ENCODE measurements at places on chromosomes 7 and 10.

DNA sequence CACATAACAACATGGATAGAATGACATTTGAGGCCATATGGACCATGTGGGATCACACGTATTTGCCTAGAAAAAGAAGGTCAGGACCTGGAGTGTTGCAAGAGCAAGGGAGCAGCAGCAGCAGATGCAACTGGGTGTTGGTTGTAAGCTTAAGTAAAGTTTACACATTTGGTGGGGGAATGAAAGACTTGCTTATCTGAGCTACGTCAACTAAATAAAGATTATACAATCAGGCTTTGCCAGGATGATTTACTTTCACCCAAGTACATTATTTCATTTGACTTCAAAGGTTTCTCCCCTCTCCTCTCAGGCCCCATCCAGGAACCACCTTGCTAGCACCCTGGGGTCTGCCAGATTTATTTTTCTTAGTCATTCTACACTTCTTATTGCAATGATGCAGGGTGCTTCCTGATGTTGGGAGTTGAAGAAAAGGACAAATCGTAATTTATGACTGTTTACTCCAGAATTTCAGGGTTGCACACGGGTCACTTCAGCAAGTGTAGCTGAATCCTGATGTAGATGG is 591.9 kb upstream of the IGFBP3 start:
- H3K27me3 ChIP-seq, result no peaks in the 10 kb centered on the region
- no peaks in the 10 kb centered on the region for H3K36me3 ChIP-seq
- H3K4me1 ChIP-seq, result no peaks in the 10 kb centered on the region
- no peak overlapping the region for H3K27ac ChIP-seq
- DNase-seq, result no peak

- no peaks in the 10 kb centered on the region for H3K36me3 ChIP-seq
- H3K4me1 ChIP-seq, result no peaks in the 10 kb centered on the region
- H3K4me3 ChIP-seq, result no peak overlapping the region
- H3K27me3 ChIP-seq, result no peaks in the 10 kb centered on the region
These were observed 15.8 kb downstream of the TSPAN12 start for GRCh38 chr7:120842121-120842621.

DNA sequence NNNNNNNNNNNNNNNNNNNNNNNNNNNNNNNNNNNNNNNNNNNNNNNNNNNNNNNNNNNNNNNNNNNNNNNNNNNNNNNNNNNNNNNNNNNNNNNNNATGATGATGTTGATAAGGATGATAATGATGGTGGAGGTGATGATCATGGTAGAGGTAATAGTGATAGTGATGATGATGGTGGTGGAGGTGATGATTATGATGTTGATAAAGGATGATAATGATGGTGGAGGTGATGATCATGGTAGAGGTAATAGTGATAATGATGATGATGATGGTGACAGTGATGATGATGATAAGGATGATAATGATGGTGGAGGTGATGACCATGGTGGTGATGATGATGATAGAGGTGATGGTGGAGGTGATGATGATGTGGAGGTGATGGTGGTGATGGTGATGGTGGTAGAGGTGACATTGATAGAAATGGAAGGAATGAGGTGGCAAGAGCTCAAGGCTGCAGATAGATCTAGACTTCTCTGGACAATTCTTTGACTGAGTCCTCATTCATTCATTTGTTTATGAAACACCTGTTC is 47.8 kb downstream of the FAM20C start:
- peak overlapping the region; percentile 2 for H3K27ac ChIP-seq
- H3K36me3 ChIP-seq, result no peaks in the 10 kb centered on the region
- no peaks in the 10 kb centered on the region for H3K27me3 ChIP-seq
- no peak overlapping the region for H3K4me3 ChIP-seq
- DNase-seq, result no peak

DNA sequence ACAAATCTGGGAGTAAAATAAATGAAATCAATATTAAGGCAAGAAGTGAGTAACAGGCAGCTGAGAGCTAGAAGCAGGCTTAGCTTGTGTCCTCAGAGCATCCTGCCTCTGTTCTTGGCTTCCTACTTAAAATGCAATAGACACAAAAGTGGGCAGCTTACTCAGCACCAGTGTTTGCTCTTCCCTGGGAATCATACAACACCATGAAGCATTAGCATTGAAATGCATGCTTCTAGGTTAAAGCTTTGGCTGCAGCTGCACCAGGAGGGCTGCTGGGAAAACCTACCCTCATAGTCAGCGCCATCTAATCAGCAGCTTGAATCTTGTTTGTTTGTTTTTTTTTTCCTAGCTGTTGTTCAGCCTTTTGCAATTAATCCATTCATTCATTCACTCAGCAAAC is 104.2 kb upstream of the VWC2 start:
- no peak for DNase-seq
- no peak overlapping the region for H3K27ac ChIP-seq
- no peaks in the 10 kb centered on the region for H3K36me3 ChIP-seq
- H3K4me1 ChIP-seq, result no peaks in the 10 kb centered on the region

DNA sequence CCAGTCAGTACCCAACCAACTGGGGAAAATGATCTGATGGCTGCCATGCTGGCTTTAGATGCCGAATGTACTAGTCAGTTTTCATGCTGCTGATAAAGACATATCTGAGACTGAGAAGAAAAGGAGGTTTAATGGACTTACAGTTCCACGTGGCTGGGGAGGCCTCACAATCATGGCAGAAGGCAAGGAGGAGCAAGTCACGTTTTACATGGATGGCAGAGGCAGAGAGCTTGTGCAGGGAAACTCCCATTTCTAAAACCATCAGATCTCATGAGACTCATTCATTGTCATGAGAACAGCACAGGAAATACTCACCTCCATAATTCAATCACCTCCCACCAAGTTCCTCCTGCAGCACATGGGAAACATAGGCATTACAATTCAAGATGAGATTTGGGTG is 508.9 kb upstream of the NRP1 start:
- no peaks in the 10 kb centered on the region for H3K36me3 ChIP-seq
- DNase-seq, result no peak
- no peaks in the 10 kb centered on the region for H3K4me1 ChIP-seq
- H3K4me3 ChIP-seq, result no peak overlapping the region
- H3K27ac ChIP-seq, result no peak overlapping the region
- no peaks in the 10 kb centered on the region for H3K27me3 ChIP-seq

GRCh38 chr7:38685851-38686250 is 54.7 kb upstream of the AMPH start:
- no peak for DNase-seq
- peaks cover 2% of the 10 kb centered on the region for H3K27me3 ChIP-seq
- no peak overlapping the region for H3K4me3 ChIP-seq
- H3K4me1 ChIP-seq, result no peaks in the 10 kb centered on the region

DNA sequence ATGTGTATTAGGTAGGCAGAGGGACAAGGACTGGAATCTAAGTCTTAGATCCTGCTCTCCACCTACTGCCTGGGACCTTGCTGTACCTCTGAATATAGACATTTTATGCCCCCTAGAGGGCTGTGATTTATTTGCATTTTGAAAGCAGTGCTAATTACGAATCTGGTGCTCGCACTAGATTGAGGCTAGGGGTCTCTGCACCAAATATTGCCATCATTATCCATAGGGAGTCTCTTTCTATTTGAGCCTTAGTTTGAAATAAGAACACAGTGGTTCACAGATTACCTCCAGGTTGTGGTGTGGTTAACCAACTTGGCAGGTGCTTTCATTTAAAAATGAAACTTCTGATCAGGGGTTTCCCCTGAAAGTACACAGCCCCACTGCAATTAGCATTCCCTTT is 41.8 kb downstream of the CNNM1 start:
- no peaks in the 10 kb centered on the region for H3K27me3 ChIP-seq
- no peaks in the 10 kb centered on the region for H3K4me1 ChIP-seq
- no peak for DNase-seq
- no peaks in the 10 kb centered on the region for H3K36me3 ChIP-seq

- no peaks in the 10 kb centered on the region for H3K27me3 ChIP-seq
- H3K27ac ChIP-seq, result peak overlapping the region; percentile 95
- H3K36me3 ChIP-seq, result no peaks in the 10 kb centered on the region
- peak overlapping the region; percentile 44 for H3K4me3 ChIP-seq
- DNase-seq, result no peak
These were observed 18.8 kb upstream of the GNA12 start for GRCh38 chr7:2862831-2863361.

GRCh38 chr10:119858063-119858462 is 14.6 kb downstream of the MCMBP start:
- no peak overlapping the region for H3K4me3 ChIP-seq
- H3K27ac ChIP-seq, result no peak overlapping the region
- H3K36me3 ChIP-seq, result peaks cover 24% of the 10 kb centered on the region
- peaks cover 17% of the 10 kb centered on the region for H3K4me1 ChIP-seq
- H3K27me3 ChIP-seq, result no peaks in the 10 kb centered on the region

- no peaks in the 10 kb centered on the region for H3K4me1 ChIP-seq
- H3K27ac ChIP-seq, result no peak overlapping the region
- H3K36me3 ChIP-seq, result no peaks in the 10 kb centered on the region
- no peaks in the 10 kb centered on the region for H3K27me3 ChIP-seq
- H3K4me3 ChIP-seq, result no peak overlapping the region
These were observed 67.6 kb downstream of the MCU start for GRCh38 chr10:72759584-72759983.

DNA sequence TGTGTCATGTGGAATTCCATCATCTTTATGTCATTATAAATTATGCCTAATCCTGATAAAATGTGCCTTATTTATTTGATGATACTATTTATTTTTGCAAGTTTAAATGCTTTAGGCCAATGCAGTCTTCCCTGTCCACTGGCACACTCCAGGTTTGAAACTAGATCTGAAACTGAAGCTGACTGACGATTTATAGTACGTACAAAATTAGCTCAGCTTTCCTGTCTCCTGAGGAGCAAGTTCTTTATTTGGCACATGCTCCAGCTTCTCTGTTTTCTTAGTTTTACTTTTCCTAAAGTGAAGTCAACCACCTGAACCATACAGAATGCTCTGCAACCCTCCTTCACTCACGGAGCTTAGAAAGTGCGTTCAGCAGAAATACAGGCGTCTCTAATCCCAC is 164.1 kb downstream of the HECW1 start:
- H3K27me3 ChIP-seq, result peaks cover 5% of the 10 kb centered on the region
- H3K4me1 ChIP-seq, result no peaks in the 10 kb centered on the region
- DNase-seq, result no peak
- H3K4me3 ChIP-seq, result no peak overlapping the region
- no peak overlapping the region for H3K27ac ChIP-seq
- no peaks in the 10 kb centered on the region for H3K36me3 ChIP-seq

- no peaks in the 10 kb centered on the region for H3K4me1 ChIP-seq
- H3K36me3 ChIP-seq, result no peaks in the 10 kb centered on the region
- H3K27me3 ChIP-seq, result no peaks in the 10 kb centered on the region
- no peak overlapping the region for H3K27ac ChIP-seq
These were observed 155.6 kb downstream of the TAX1BP1 start for GRCh38 chr7:27895551-27895950.

DNA sequence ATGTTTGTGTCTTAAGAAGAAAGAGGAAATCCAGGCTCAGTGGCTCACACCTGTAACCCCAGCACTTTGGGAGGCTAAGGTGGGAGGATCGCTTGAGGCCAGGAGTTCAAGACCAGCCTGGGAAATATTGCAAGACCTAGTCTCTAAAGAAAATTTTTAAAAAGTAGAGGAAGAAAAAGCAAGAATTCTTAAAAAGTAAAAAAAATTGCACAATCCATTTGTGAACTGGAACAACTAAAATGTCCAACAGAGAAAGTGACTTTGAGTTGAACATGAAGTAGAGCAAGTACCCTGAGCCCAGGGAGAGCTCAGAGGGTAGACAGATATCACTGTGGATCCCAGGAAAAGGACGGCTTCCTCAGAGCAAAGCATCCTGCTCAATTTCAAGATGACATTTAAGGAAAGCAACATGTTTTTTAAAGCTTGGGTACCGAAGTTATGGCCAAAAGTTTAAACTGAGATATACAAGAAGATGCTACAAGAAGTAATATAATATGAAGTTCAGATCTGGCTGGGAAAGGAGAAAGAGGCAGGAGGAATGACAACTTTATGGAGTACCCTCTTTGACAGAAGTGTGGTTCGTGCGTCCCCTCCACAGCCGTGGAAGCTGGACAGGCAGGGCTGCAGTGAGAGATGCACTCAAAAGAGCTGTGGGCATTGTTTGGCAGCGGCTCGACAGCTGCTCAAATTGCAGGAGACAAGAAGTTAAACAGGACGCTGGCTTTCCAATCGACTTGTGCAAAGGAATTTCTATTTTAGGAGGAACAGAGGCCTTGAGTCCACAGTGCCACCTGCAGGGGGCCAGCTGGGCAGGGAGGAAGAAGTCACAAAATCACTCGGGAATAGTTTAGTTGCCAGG is 201.3 kb downstream of the JCAD start:
- H3K4me1 ChIP-seq, result peaks cover 3% of the 10 kb centered on the region
- peak overlapping the region; percentile 63 for H3K27ac ChIP-seq
- H3K36me3 ChIP-seq, result no peaks in the 10 kb centered on the region

DNA sequence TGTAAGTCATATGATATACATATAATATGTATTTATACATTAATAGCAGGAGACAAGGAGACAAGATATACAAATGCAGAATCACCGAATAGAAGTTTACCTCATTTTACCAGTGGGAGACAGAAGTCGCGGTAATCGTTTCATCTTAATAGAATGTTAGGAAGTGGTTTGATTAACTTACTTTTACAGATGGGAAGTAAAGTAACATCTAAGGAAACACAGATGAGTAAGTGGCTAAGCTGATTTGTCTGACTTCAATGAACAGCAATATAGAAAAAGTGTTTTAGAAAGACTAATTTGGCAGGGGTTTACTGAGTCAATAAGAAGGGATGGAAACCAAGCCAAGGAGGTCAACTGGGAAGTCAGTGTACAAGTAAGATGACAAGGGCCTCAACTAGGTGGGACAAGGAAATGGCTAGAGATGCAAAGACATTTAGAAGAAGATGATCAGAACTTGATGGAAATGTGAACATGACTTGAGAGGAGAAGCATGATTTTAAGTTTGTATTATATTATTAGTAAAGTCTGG is 36.2 kb upstream of the FAM133B start:
- H3K4me3 ChIP-seq, result no peak overlapping the region
- peaks cover 22% of the 10 kb centered on the region for H3K4me1 ChIP-seq

DNA sequence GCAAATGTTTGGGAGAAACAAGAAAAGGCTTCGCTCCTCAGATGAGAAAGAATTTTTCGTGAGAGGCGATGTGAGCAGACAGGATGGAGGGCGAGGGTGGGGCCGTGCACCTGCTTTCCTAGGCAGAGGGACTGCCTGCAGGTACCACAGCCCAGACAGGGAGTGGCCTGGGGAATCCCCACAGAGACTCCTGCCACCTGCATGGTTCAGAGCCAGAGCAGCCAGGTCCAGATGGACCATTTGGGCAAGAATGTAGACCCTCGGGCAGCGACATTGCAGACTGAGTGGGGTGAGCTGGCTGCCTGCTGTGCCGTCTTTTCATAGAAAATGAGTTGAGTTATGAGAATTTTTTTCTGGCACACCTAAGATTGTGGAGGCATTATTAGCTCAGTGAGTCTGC is 216.8 kb downstream of the SNX10 start:
- no peak overlapping the region for H3K4me3 ChIP-seq
- DNase-seq, result no peak
- no peaks in the 10 kb centered on the region for H3K36me3 ChIP-seq

DNA sequence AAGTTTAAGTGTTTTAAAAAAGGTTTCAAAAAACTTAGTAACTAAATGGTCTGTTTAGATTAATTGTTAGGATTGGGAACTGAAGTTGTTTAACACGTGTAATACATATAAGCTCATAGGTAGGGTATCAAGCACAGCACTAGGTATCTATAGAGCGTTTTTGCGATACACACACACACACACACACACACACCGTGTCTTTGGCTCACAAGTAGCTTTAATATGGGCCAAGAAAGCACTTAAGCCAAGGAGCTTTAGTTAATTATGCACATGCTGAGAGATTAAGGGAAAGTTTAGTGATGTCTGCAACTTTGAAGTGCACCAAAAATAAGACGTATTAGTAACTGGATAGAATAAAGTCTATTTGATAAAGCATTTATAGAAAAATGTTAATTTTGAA is 93.8 kb upstream of the CNTNAP2 start:
- no peak overlapping the region for H3K27ac ChIP-seq
- H3K36me3 ChIP-seq, result no peaks in the 10 kb centered on the region
- no peaks in the 10 kb centered on the region for H3K27me3 ChIP-seq
- no peak for DNase-seq
- no peak overlapping the region for H3K4me3 ChIP-seq
- no peaks in the 10 kb centered on the region for H3K4me1 ChIP-seq
